ENCODE measurements at places on chromosomes 7 and 10.

GRCh38 chr7:22452142-22452959 is 47.6 kb downstream of the STEAP1B start:
- DNase-seq, result no peak

DNA sequence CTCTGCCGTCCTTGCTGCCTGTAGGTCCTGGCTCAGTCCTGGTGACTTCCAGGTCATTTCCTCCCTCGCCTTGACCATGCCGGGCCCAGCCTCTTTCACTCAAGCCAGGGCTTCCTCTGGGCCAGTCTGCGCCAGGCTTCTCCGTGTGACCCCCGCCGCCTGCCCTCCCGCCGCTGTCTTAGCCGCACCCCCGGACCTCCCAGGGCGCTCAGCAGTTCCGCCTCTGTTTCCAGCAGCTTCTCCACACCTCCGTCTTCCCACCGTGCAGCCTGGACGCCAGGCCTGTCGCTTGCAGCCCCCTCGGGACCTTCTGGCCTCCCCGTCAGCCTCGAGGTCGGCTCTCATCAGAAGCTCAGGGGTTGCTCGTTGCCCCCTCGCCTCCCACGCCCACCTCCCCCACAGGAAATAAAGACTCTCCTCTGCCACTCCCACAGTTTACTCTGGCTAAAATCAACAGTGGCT is 123.0 kb upstream of the FZD8 start:
- no peak for DNase-seq

- no peak for DNase-seq
Observed at GRCh38 chr7:144575456-144575855, 172.0 kb upstream of the NOBOX start.

GRCh38 chr10:111085690-111086353 is 9.0 kb downstream of the ADRA2A start:
- DNase-seq, result no peak

GRCh38 chr10:110107887-110108286 is 99.5 kb upstream of the MXI1 start:
- no peak for DNase-seq

DNA sequence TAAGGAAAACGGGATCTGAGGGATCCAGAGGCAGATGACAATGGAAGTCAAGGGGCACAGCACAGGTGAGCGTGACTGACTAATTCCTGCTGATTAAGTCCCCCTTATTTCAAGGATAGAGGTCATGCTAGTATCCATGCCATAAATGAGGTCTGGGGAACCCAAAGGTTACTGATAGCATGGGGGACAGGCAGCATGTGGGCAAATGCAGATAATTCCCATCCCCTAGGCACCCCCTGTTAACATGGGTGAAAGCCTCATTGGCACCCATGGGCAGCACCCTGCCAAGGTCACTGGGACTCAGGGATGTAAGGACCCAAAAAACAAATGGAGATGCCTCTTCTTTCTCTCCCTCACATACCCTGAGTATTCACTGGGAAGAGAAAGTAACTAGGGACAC is 139.7 kb downstream of the WDR11 start:
- DNase-seq, result no peak

- DNase-seq, result no peak
Observed at GRCh38 chr10:132399117-132400035, 2.4 kb downstream of the PWWP2B start.

DNA sequence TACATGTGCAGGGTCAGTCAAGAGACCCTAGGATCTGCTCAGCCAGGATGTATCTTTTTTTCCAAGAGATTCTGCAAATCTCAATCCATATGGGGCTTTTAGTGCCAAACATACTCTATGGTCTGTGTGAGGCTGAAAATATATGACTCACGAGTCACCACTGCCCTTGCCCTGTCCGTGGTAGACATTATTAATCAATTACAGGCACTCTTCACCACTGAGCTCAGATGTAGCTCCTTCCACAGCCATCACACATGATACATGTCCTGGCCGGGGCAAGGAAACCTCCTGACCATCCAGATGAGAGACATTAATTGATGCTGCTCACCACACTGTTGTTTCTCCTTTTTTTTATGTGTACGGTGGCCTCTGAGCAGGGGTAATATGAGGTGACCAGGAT is 90.2 kb upstream of the RET start:
- no peak for DNase-seq

DNA sequence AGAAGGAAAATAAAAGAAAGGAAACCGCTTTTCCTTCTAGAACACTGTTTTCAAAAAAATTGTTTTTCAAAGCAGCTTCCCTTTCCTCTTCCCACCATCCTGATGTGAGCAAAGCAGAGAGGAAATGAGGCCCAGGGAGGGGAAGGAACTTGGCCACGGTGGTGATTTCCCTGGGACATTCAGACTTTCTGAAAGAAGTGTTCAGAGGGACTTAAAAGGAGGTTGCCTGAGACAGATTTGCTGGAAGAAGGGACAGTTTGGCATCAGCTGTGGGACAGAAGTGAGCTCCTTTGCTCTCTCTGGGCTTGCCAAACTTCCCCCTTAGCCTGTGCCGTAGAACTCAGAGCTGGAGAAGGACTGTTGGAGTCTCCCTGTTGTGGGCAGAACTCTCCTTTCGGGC is 30.3 kb downstream of the ADCYAP1R1 start:
- DNase-seq, result no peak

GRCh38 chr10:62545160-62546066 is 171.2 kb downstream of the ZNF365 start:
- DNase-seq, result no peak

- no peak for DNase-seq
Observed at GRCh38 chr7:156440456-156440855, 200.1 kb upstream of the RNF32 start.

- no peak for DNase-seq
Observed at GRCh38 chr10:76125900-76126299, 694.5 kb downstream of the LRMDA start.

DNA sequence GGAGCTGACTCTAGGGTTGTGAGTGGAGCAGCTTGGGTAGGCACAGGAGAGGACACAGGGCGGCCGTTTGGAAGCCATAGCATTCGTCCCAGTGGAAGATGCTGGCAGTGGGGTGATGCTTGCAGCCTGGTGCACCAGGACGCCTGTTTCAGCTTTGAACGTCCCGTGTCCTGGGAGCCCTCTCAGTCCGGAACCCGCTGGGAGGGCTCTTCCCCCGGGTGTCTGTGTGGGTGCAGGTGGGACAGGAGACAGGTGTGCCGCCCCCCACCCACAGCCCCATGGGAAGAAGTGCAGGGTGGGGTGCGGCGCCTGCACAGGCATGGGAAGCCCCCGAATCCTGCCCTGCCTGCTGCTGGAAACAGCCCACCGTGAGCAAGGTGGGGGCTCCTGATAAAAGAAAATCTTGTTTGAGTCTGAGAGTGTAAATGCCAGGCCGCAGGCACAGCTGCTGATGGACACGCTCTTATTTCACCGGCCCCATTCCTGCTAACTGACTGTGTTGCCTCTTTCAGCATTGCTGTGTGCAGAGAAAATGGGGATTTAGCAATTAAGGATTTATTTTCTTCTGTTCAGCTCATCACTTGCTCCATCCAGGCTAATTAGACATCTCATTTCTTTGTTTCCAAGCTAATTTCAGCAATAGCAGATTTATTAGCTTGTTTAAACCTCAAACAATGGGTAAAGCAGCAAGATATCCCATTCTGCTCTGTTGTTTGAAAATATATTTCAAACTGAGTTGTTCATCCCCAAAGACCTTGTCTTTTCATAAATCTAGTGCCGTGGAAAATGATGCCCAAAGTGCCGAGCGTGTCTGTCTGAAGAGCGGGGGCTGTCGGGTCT is 54.9 kb upstream of the DPYSL4 start:
- DNase-seq, result no peak

- DNase-seq, result peak; percentile 31
Observed at GRCh38 chr7:21355406-21355874, 72.4 kb upstream of the SP4 start.

DNA sequence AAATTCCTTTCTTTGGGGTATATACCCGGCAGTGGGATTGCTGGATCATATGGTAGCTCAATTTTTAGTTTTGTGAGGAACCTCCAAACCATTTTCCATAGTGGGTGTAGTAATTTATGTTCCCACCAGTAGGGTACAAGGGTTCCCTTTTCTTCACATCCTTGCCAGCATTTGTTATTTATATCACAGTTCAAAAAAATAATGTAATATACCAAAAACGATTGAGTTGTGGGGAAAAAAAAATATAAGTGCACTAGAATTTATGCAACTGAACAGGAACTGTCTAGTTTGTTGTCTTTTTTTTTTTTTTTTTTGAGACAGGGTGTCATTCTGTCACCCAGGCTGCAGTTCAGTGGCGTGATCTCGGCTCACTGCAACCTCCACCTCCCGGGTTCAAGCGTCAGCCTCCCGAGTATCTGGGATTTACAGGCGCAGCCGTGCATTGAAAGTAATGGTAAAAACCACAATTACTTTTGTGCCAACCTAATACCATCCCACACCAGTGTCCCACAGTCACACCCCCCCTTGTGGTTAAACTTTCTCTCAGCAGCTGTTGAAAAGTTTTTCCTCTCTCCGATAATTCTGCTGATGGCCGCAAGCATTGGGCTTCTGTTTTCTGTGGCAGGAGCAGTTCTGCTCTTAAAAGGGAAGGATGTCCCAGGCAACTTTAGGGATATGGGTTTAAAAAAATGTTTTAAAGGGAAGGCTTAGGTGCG is 6.8 kb upstream of the LAT2 start:
- no peak for DNase-seq

GRCh38 chr10:4355350-4355749 is 470.7 kb upstream of the AKR1E2 start:
- DNase-seq, result no peak

DNA sequence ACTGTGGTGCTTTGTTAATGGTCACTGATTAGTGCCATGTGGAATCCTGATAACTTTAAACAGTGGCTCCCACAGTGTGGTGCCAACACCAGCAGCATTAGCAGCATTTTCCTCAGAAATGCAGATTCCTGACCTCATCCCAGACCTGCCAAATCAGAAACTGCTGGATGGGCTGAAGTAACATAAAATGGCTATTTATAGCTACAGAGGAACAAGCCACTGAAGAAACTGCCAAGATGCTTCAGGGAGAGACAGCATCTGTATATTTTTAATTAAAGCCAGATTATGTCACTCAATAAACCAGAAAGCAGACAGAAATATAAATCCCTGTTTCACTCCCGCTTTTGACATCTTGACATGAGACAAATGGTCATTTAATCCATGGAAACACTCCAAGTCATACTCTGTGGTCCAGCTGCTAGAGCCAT is 178.5 kb downstream of the AMPH start:
- no peak for DNase-seq

GRCh38 chr7:4216016-4216415 is 466.1 kb upstream of the FOXK1 start:
- DNase-seq, result no peak

- DNase-seq, result no peak
Observed at GRCh38 chr10:9851808-9852207, 1165.9 kb upstream of the CELF2 start.

- DNase-seq, result no peak
Observed at GRCh38 chr7:104940023-104940710, 73.8 kb upstream of the KMT2E start.

- no peak for DNase-seq
Observed at GRCh38 chr7:77338883-77339629, 77.1 kb downstream of the GSAP start.

GRCh38 chr10:6267941-6268340 is 65.2 kb downstream of the PFKFB3 start:
- DNase-seq, result no peak

- no peak for DNase-seq
Observed at GRCh38 chr10:5813091-5813340, 218 bp downstream of the GDI2 start.

GRCh38 chr7:26060733-26061677 is 91.0 kb upstream of the NFE2L3 start:
- DNase-seq, result no peak

DNA sequence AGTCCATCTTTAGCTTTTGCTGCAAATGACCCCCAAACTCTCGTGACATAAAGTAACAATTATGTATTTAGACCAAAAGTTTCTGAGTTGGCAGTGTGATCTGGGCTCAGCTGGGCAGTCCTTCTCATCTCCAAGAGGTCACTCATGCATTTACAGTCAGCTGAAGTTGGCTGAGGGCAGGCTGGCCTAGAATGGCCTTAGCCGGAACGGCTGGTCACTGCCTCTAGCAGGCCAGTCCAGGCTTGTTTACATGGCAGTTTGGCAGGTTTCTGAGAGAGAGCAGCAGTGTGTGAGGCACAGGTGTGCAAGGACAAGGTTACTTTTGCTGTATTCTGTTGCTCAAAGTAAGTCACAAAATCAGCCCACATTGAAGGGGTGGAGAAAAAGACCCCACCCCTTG is 200.0 kb upstream of the AGK start:
- DNase-seq, result no peak

- no peak for DNase-seq
Observed at GRCh38 chr10:70893227-70894006, 5.1 kb upstream of the PCBD1 start.

DNA sequence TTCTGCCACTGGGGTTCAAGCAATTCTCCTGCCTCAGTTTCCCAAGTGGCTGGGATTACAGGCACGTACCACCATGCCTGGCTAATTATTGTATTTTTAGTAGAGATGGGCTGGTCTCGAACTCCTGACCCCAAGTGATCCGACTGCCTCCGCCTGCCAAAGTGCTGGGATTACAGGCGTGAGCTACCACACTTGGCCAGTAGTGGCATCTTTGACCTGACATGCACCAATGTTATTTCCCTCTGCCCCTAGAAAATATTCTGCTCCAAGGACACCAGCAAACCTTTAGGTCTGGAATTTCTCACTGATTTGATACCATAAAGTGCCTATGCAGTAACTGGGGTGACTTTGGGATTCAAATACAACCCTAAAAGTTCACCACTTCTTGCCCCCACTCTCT is 179.4 kb downstream of the ARID5B start:
- no peak for DNase-seq

DNA sequence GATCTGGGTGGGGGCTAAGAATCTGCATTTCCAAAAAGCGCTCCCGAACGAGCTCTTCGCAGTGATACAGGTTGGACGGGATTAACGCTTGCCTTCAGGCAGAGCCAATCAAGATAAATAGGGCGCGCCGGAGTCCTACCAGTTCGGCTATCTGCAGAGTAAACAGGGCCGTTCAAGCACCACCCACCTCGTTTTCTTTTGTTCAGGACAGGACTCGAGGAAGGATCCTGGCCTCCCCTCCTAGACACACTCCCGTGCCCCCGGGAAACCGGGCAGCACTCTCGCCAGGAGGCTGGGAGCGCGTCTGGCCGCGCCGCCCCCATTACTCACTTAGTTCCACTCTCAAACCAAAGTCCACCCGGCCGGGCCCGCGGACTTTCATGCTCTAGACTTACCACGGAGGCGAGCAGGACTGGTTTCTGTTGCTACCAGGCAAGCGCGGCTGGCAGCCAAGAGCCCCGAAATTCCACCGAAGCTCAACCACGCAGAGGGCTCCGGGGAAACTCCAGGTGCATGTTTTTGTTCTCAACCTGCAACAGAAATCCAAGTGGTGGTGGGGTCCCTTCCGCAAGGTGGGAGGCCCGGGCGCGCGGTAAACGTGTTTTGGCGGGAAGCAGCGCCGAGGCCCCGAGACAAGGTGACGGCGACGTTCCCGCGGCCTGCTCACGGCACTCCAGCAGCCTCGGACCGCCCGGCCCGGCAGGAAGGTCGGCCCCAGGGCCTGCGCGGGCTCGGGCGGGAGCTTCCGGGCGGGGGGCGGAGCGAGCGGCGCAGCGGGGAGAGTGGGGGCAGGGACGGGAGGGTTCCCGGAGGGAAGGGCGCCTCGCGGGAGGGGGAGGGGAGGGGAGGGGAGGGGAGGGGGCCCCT is 12.7 kb downstream of the HNRNPF start:
- peak; percentile 63 for DNase-seq

GRCh38 chr7:66169616-66170015 is 35.5 kb upstream of the TPST1 start:
- no peak for DNase-seq

GRCh38 chr10:31745612-31746376 is 182.8 kb downstream of the ARHGAP12 start:
- no peak for DNase-seq

- no peak for DNase-seq
Observed at GRCh38 chr10:78160591-78160990, 126.9 kb downstream of the RPS24 start.
